NCI-H1048 (cell line): ENCODE measurements at places on chromosomes 7 and 10.

DNA sequence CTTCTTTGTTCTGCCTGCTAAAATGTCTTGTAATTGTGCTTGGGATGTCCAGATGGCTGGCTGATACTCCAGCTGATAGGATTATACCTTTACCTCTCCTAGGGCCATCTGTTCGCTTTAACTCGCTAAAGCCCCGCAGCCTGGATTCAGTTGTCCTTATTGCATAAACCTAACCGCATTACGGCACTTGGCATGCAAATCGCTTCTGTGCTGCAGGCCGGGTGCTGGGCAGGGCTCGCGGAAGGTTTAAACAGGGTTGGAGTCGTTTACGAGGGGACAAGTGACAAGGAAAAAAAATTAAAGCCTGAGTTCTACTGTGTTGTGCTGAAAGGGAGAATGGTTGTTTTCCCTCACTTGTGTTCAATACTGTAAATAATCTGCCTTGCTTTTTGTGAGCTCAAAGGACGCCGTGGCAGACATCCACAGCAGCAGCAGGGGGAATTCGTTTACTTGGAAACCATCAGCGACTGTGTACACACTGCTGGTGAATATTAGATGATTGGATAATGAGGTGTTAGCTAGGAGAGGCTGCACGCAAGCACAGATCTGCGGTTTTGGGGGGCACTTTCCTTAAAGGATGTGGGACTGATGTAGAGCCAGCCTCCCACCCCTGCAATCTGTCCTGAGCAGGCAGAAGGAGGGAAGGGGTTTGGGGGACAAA lies 93.0 kb downstream of the EBF3 start:
- DNase-seq, result no peak

- DNase-seq, result no peak
Observed at GRCh38 chr10:33329178-33329577, 5.3 kb downstream of the NRP1 start.

GRCh38 chr10:64855941-64856340 lies 1334.7 kb downstream of the REEP3 start:
- DNase-seq, result no peak

- DNase-seq, result no peak
Observed at GRCh38 chr10:8048281-8049008, 6.0 kb upstream of the GATA3 start.

DNA sequence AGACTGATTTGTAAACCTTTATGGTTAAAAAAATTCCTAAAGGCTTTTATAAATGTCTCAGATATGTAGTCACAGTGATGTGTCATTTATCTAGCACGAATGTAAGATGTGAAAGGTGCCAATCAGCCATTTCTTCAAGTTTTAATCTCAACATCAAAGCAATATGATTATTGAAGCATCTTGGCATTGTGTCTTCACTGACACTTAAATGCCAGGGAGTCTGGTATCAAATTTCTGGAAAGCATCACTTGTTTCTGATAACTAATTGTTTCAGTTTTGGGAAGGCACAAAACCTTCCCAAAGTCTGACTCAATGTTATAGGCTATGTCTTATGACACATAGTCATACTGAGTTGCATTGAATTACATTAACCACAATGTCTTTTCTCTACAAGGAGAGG lies 492.0 kb upstream of the CNTNAP2 start:
- DNase-seq, result no peak

- no peak for DNase-seq
Observed at GRCh38 chr7:28483112-28483511, 70.8 kb downstream of the CREB5 start.

- DNase-seq, result no peak
Observed at GRCh38 chr7:67858931-67859330, 862.3 kb downstream of the TYW1 start.

DNA sequence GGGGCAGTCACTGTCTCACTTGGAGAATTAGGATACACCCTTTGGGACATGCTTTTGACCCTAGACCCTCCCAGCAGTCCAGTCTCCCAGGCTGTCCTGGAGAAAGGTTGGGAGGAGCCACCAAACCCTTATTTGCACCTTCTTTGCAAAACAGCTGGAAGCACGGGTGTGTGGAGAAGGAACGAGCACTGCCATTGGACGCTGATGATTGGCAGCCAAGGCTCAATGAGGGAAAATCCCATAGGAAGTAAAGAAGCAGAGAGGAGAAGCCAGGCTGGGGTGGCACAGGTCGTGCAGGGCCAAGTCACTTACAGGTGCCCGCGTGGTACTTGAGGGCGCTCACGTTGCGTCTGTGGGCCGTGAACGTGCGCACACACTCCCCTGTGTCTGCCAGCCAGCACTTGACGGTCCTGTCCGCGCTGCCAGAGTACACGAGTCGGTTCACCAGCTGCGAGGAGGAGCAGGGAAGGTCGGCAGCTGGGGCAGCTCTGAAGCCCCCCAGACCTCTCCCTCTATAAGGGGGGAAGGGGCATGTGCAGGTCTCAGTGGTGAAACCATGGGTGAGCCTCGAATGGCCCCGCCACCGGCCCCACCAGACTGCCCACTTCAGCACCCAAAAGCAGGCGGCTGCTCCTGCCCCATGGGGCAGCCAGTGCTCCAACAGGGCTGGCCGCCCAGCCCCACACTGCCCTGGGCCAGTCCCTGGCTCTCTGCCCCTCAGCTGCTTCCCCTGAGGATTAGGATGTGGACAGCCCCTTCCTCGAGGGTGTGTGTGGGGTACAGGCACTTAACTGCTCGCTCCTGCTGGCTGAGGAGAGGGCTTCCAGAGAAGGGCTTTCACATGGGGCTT lies 24.8 kb downstream of the WDR86 start:
- no peak for DNase-seq

- peak; percentile 30 for DNase-seq
Observed at GRCh38 chr7:119197877-119198527, 973.5 kb downstream of the ANKRD7 start.

GRCh38 chr10:1954300-1954699 lies 217.0 kb upstream of the ADARB2 start:
- no peak for DNase-seq

- no peak for DNase-seq
Observed at GRCh38 chr10:96577069-96577468, 9.7 kb downstream of the TM9SF3 start.

DNA sequence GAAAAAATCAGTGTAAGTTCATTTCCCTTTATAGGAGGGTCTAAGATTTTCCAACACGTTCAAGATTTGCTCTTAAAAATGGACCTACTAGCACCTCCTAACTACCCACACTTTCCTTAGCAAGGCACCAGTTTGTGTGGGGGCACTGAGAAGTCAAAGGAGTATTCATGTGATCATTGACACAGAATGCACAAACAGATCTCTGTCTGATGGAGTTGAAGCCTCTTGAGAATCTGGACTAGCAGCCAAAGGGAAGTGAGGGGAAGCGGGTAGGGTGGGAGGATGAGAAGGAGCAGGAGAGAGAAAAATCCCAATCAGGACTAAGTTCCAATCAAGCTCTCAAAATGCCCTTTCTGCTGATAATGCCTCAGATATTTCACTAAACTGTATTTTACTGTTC lies 4.1 kb downstream of the MMS19 start:
- DNase-seq, result no peak

DNA sequence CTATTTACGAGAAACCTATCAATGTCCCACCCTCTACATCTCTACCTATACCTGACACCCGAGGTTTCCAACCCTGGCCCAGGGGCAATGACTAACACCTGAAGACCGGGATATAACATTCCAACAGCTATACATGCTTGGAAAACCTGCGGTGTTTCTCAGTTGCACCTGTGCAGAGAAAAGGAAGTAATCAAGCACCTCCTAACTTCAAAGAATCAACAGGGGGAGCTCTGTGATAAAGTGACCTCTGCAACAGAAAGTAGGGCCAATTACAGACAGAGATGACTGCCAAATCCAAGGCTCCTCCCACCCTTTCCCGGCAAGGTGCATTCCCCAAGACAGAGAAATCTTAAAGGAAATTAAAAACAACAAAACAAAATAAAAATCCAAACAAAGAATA lies 41.3 kb downstream of the CCDC6 start:
- DNase-seq, result no peak

GRCh38 chr10:123808906-123809305 lies 82.7 kb downstream of the CPXM2 start:
- no peak for DNase-seq

DNA sequence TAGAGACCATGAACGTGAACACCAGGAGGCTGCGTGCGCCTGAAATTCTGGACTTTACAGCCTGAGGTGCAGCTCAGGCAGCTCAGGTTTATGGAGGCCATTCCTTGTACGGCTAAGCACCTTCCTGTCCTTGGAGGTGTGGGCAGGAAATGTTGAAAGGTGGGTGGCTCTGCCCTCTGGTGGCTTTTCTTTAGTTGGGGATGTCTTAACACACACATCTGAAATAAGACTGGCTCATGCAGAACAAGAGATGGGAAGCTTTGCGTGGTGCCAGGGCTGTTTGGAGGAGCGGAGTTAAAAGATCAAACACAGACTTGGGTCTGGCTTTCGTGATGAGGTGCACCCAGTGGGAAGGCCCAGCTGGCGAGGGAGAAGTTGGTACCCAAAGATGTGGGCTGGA lies 64.1 kb downstream of the DOCK1 start:
- DNase-seq, result no peak

DNA sequence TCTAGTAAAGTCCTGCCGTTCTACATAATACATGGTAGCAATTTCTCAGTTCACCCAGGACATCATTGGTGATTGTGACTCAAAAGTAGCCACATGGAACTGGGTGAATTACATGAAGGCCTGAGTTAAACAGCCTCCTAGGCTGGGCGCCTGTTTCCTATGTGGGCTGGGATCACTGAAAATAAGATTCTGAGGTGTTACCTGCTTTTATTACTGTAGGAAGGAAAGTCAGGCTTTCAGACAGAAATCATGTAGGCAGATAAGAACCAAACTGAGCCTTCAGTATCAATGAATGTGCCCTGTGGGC lies 160.4 kb downstream of the CAMK1D start:
- DNase-seq, result no peak
